ENCODE measurements at places on chromosomes 2 and 18.

- DNase-seq, result no peak
Observed at GRCh38 chr2:25379535-25379934, 37.8 kb upstream of the DNMT3A start.

DNA sequence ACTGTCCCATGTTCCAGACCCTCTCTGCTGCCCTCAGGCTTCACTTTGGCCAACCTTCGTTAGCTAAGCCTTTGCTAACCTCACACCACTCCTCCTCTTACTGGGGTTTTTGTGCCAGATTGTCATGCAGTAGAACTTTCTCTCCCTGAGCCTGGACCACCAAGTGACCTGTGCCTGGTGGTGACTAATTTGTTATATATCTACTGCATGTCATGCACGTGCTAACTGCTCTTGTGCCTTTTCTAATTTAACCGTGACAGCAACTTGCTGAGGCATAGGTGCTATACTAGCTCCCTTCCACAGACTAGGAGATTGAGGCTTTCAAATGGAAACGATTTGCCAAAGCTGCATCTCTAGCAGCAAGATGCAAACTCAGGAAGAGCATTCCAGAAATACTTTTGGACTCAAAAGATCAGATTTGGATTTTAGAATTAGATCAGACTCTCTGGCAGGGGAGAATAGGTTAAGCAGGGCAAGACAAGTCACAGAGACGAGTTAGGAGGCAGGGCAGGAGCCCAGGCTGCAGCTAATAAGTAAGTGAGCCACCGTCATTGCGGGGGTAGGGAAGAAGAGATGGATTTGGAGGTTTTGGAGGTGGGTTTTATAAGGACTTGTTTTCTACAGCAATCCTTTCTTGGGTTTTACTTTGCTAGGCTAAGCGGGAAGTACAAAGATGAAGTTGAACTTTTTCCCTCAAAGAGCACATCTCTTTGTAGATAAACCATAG, 1.8 kb downstream of the PPP1R7 start:
- DNase-seq, result no peak

DNA sequence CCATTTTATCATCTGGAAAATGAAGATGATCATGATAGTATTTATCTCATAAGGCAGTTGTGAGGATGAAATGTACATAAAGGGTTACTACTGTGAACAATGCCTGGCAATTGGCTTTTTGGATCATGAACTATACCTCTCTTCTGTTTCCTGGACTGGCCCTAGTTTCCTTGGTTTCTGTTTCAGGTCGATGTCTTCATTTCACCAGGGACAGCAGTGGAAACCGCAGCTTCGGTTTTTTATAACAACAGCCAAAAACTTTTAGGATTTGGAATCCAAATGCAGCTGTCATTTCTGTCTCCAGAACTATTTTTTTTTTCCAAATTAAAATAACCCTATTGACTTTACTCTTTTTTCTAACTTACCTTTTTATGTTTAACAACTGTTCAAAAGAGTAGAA, 425.1 kb downstream of the RND3 start:
- no peak for DNase-seq

DNA sequence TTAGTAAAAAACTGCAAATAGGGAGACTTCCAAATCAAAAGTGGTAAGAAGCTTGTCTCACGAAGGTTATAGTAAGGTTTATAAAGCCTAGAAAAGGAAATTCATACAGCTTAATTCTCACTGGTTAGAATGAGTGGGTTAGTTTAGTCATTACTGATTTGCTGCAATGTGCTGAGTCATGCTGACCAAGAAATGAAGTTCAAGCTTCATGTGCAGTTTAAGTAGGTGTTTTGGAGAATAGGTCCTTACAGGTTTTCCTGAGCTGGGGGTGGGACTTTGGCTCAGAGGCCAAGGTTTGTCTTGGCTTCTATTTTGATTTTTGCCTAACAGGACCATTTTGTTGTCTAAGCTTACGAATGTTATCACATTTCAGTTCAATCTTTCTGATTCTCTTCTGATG, 15.1 kb downstream of the CLIP4 start:
- peak; percentile 63 for DNase-seq

All from stimulated activated CD4-positive, alpha-beta T cell treated with anti-CD3 and anti-CD28 coated beads, Interleukin-4, amount 100 ng/mL, for 24 hours (primary cell).